ENCODE measurements at places on chromosomes 2 and 18. TPM values are rescaled to one million over a fixed set of nuclear protein-coding genes. Genes with fewer than 3 reads are reported as not detected.

The AMER3 gene
- 9.2 TPM for total RNA-seq

The CAPN10 gene
- 21.5 TPM for total RNA-seq

The UBE2F gene
- total RNA-seq, result 45.1 TPM

The NEB gene
- 4.0 TPM for total RNA-seq

The MALL gene
- 0.35 TPM for total RNA-seq

The MAP3K19 gene
- not detected for total RNA-seq

DNA sequence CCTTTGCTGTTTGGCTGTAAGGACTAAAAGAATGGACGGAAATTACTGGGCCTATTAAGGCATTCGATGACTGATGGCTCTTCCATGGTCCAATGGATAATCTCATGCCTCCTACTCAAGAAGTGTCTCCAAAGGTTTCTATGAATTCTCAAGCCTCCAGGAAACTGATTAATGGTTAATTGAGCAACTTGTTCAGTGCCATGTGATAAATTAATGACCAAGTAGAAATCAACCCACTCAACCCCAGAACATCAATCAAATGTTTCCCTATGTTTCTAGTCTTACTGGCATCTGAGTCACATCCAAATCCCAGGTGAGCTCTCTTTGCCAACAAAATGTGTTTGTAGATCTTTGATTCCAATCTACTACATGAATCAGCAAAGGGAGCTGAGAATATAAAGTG lies 103.6 kb downstream of the NXPH2 start:
- no peak for ATAC-seq

- no peak for ATAC-seq
These were observed 13.4 kb downstream of the IL18RAP start for GRCh38 chr2:102436323-102436722.

GRCh38 chr2:214217136-214217535 lies 193.7 kb upstream of the VWC2L start:
- no peak for ATAC-seq

GRCh38 chr2:223122781-223123180 lies 70.8 kb downstream of the KCNE4 start:
- ATAC-seq, result no peak

DNA sequence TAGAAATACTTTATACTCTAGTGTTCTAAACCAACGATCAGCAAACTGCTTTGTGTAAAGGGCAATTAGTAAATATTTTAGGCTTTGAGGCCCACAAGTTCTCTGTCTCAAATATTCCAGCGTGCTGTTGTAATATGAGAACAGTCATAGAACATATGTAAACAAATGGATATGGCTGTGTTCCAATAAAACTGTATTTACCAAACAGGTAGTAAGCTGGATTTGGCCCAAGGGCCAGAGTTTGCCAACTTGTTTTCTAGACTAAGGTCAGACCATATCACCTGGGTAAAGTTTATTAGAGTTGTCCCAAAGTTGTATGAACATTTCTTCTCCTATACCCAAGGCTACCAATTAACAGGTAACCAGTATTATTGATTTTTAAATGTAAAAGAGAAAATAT lies 303.2 kb upstream of the MC4R start:
- no peak for ATAC-seq

GRCh38 chr2:62410015-62410453 lies 96.0 kb downstream of the TMEM17 start:
- peak; percentile 69 for ATAC-seq

DNA sequence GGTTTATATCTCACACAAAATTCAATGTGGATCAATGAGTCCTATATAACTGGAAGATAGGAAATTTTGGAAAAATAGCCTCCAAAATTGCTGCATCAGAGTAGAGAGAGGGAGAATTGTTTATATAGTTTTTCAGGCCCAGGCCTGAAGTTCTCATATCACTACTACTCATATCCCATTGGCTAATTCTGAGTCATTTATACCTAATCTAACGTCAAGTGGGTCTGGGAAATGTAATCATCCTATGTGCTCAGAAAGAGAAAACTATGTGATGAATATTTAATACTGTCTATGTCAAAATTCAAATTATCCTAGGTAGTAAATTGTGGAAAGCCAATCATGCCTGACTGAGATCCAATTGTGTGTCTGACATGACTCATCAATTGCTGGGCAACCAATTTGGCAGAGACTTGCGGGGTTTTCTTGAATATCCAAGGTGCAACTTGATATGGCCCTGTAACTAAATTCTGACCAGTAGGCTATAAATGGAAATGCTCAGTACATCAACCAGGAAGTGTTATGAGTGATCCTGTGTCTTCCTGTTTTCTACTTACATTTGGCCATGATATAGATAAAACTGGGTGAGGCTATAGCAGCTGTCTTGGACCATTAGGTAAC lies 744.4 kb downstream of the KCNJ3 start:
- no peak for ATAC-seq

- ATAC-seq, result peak; percentile 24
These were observed 4.4 kb upstream of the ANKRD23 start for GRCh38 chr2:96848264-96848663.

GRCh38 chr2:74876081-74876886 lies 42.4 kb downstream of the HK2 start:
- ATAC-seq, result peak; percentile 87

- ATAC-seq, result no peak
These were observed 12.3 kb downstream of the CREG2 start for GRCh38 chr2:101374821-101375561.

- peak; percentile 79 for ATAC-seq
These were observed at the start of gene ASXL3 for GRCh38 chr18:33577685-33578517. ASXL3 (plus strand) TSS chr18:33578219; CDS start chr18:33578632, 413 bp downstream.

DNA sequence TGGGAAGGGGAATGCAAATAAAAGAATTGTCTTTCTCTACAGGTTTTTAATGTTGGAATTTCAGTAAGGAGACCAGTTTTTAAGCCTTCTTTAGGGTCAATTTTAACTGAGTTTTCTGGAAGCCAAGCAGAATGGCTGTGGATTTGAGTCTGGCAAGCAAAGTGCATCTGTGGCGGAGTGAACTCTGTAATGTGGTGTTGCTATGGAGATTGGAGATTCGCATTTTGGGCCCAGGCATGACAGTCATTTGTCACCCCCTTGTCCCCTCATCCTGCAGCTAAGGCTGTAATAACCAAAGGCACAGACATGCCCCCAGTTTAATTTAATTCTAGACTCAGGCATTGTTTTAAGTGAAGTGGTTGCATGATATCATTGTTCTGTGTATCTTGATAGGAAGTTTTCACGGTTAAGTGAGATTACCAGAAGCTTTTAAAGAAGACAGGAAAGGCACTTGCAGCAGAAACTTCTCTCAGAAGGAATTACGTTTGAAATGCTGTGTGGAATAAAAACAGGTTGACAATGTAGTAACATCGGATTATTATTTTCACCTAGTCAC lies 30.6 kb downstream of the ARMC9 start:
- ATAC-seq, result peak; percentile 63

DNA sequence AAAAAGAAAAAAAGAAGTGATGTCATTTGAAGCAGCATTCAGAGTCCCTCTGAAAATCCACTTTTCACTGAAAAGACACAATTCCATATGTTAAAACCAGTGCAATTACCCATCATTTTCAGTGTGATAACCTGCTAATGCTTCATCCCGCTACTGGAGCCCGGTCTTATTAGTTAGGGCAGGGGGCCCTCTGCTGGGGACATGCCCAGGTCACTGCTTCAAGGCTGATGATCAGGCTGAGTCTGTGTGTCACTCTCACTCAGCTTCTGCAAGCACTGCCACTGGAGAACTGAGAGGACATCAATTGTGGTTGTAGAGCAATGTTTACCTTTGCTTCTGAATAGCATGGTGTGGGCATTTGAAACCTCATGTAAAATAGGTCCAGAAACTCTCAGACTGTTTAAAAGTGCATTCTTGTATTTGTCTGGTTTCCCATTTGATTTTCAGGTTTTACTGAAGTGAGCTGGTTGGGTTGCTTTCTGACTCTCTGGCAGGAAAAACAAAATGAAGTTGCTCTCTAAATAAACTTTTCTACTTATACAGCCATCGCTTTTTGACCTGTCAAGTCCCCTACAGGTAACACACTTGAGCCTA lies 49.2 kb upstream of the NXPH2 start:
- ATAC-seq, result peak; percentile 94

DNA sequence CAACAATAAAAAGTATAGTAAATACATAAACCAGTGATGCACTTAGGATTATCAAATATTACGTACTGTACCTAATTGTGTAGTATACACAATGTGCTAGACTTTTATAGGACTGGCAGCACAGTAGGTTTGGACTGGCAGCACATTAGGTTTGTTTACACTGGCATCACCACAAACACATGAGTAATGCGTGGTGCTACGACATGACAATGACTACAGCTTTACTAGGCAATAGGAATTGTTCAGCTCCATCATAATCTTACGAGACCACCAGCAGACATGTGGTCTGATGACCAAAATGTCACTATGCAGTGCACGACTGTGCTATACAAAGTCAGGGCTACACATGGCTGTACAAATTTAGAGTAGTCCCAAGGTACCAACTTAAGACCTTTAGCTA lies 2.3 kb downstream of the MBOAT2 start:
- no peak for ATAC-seq

GRCh38 chr2:191688934-191689695 lies 11.2 kb downstream of the NABP1 start:
- no peak for ATAC-seq

Data from motor neuron (in vitro differentiated cells).